ENCODE measurements at places on chromosomes 6 and 20.

- no peak for DNase-seq
Observed at GRCh38 chr6:4677011-4677750, 99.0 kb upstream of the CDYL start.

- no peak for DNase-seq
Observed at GRCh38 chr6:136076496-136076895, 173.6 kb downstream of the MTFR2 start.

DNA sequence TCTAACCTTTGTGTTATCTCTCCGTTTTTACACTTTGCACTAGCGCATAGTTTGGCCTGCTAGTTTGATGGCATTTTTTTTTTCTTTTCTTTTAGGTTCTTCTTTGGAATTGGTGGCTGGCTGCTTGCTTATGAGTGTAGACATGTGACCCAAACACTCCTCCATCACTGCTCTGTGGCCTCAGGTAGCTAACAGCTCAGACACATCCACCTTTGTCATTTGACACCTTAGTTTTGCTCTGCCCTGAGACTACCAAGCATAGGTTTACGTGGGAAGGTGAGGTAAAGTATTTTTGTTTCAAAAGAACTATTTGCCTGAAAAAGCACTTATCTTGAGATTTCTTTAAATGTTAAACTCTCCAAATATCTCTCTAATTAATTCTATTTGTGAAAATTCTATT lies 368.4 kb upstream of the MAP3K7 start:
- no peak for DNase-seq

- no peak for DNase-seq
Observed at GRCh38 chr6:151847064-151847463, 39.6 kb downstream of the ESR1 start.

- DNase-seq = no peak
Observed at GRCh38 chr6:142384519-142385254, 82.9 kb downstream of the ADGRG6 start.

DNA sequence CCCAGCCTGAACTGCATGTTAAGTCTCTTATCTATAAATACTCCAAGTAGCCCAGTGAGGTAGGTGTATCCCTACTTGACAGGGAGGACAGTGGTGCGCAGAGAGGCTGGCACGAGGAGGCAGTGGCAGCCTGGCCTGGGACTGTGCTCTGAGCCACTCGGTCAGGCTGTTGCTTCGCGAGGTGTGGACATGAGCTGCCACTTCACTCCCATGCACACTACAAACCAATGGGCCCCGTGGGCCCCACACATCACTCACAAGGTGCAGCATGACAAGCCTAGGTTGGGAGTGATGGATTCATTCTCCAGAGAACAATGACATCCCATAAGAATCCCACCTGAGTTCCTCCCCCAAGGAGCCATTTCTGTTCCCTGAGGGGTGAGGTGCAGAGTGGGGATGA lies 54.9 kb downstream of the TMEM242 start:
- no peak for DNase-seq

DNA sequence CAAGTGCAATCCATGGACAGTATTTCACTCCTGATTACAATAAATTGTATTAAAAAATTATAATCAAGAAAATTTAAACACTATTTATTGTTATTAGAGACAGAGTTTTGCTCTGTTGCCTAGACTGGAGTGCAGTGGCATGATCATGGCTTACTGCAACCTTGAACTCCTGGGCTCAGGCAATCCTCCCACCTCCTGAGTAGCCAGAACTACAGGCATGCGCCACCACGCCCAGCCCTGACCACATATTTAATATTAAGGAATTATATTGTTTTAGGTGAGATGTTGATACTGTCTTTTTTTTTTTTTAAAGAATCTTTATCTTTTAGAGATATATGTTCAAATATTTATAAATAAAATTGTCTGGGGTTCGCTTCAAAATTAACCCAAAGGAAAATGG lies 14.6 kb downstream of the LCA5 start:
- DNase-seq = no peak

- DNase-seq = no peak
Observed at GRCh38 chr6:38302081-38302480, 337.6 kb downstream of the BTBD9 start.

DNA sequence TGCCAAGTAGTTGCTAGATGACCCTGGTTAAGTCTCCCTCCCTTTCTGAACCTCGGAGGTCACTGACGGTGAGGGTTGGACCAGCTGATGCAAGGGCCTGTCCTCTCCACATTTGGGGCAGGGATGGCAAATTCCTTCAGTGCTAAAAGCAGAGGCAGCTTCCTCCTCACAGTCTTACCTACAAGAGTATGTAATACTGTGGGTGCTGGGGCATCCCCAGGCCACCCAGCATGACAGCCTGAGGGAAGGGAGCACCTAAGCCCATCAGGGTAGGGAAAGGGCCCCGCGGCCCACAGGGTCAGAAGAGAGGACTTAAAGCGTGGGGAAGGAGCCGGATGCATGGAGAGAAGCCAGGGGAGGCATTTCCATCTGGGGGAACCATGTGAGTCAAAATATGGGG lies 38.0 kb downstream of the TGM3 start:
- no peak for DNase-seq

DNA sequence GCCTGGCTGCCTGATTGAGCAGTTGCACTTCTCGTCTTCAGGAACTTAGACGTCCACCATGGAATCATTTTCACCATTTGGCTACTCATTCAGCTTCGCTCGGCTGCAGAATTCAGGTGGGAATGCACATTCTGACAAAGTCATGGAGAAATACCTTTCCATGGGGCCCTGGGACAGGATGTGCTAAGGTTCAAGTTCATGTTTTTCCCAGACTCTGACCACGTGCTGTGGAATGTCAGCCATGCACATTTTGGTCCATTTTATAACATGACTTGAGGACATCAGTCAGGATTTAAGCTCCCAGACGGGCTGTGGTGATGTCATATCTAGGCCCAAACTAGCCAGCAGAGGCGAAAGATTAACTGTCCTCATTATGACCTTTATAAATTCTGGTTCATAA lies 205.3 kb downstream of the TBXT start:
- DNase-seq = no peak

DNA sequence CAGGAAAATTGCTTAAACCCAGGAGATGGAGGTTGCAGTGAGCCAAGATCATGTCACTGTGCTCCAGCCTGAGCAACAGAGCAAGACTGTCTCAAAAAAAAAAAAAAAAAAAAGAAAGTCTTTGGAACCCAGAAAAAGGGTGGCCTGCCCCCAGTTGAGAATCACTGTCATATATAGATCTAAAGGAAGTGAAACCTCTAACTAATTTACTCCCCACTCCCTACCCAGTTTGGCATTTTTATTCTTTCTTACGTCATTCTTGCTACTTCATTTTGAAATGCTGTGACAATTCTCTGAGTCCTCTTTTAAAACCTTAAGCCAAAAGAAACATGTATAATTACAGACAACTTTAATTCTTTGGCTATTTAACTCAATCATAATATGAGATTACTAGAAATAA lies 254.8 kb downstream of the CDC5L start:
- no peak for DNase-seq

- DNase-seq = peak; percentile 10
Observed at GRCh38 chr6:159788753-159789376, 537 bp downstream of the TCP1 start.

DNA sequence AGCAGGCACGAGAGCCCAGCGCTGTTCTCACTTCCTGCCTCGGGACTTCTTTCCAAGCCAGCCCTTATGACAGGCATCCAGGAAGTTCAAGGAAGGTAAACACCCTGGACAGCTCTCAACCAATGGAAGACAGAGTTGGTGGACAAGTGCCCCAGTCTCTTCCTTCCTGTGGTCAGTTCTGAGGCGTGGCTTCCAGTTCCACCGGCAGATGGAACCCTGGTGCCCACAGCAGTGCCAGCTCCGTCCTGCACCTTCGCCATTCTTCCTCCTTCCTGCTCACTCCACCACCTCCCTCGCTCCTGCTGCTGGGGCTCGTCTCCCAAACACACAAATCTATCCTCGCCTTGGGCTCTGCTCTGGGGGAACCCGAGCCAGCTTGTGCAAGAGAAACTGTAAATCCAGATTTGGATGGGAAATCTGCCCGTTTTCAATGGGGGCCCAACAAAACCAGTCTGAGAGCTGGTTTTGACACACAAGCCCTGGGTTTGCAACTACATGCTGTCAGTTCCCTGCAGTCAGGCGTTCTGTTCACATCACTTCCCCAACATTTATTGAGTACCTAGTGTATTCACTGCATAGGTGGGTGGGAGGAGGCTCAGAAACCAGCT lies 162.7 kb downstream of the GRM4 start:
- no peak for DNase-seq

DNA sequence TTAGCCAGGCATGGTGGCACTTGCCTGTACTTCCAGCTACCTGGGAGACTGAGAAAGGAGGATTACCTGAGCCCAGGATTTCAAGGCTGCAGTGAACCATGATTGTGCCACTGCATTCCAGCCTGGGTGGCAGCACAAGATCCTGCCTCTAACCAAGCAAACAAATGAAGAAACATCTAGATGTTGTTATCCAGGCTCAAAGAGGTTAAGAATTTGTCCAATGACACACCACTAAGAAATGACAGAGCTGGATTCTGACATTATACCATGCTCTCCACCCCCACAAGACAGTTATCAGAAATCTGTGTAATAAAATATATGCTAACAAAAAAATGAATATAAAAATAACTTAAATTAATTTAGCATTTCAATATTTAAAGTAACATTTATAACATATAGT lies 925.5 kb upstream of the SLC35B3 start:
- no peak for DNase-seq

GRCh38 chr6:169567819-169568218 lies 134.0 kb downstream of the WDR27 start:
- no peak for DNase-seq

DNA sequence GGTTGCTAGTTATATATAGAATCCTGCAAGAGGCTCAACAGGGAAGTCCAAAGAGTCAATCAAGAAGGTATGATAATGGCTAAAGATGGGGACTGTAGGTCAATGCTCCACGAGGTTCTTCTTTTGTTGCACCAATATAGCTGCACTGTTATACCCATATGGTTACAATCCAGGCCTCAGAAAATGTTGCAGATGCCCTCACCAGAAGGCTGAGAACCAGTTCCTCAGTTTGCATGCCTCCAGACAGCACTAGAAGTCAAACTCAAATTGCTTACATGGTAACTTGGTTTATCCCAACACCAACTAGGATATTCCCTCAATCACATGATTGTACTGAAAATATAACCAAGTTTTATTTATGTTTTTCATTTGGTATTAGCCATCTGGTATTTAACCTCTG lies 12.1 kb downstream of the EEF1A1 start:
- no peak for DNase-seq

GRCh38 chr6:12313306-12313991 lies 23.3 kb downstream of the EDN1 start:
- DNase-seq = no peak

DNA sequence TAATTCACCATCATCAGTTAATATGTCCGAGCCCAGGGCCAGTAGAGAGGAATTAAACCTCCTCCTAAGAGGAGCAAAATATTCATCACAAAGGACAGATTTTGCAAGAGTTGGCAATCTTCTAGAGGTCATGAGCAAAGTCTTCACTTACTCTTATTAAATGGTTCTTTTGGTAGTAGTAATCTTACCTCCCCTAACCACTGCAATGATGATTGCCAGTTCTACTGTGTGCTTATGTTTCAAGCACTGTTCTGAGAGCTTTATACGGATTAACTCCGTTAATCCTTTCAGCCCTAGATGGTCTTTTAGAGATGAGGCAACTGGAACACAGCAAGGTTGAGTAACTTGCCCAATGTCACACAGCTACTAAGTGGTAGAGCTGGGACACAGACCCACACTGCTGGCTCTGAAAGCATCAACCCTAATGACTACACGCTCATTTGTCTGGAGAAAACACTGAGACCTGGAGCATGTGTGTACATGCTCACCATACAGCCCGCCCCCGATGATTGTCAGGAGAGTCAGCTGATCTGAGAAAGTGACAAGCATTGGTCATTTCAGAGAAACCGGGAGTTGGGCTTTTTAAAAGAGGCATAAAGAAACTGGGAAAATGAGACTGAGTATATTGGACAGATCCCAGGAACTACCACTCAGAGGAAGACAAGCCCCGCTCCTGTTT lies 276.0 kb downstream of the NRN1 start:
- no peak for DNase-seq

DNA sequence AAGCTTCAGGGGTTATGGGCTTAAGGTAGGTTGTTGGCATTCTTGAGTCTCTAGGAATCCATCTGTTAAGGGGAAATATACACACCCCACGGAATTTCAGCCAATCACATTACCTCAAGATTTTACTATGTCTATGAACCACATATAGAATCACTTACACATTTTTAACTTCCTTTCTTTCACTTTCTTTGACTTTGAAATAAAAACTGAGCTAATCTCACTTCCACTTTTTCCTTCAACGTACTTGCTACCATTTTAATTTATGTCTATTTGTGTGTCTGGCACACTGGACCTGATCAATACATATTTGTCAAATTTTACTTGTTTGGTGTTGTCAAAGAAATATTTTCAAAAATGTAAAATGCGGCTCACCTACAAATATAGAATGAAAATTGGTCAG lies 545.4 kb upstream of the JAG1 start:
- DNase-seq = no peak

GRCh38 chr20:7790189-7790588 lies 150.1 kb downstream of the HAO1 start:
- DNase-seq = no peak

DNA sequence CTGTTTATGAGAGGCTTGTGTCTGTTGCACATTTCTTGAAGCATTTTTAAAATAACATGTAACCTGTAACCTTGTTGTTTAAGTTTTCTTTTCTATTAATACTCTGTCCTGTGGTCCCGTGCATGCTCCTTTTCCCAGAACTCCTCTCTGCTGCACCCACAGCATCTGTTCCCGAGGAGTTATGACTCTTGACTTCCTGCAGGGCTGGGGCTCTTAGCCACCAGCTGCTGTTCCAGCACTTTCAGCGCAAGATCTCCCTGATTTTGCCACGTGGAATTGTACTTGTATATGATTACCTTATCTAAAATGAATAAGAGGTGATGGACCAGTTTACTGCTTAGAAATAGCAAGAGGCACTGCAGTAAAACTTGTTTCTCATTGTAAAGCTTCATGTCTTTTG lies 150.6 kb downstream of the QKI start:
- no peak for DNase-seq
